ENCODE measurements at places on chromosomes 1 and 21.

GRCh38 chr21:16124378-16125138, 394.8 kb downstream of the USP25 start:
- DNase-seq: no peak

- DNase-seq: no peak
These were observed 200.6 kb upstream of the HMCN1 start for GRCh38 chr1:185533596-185533995.

DNA sequence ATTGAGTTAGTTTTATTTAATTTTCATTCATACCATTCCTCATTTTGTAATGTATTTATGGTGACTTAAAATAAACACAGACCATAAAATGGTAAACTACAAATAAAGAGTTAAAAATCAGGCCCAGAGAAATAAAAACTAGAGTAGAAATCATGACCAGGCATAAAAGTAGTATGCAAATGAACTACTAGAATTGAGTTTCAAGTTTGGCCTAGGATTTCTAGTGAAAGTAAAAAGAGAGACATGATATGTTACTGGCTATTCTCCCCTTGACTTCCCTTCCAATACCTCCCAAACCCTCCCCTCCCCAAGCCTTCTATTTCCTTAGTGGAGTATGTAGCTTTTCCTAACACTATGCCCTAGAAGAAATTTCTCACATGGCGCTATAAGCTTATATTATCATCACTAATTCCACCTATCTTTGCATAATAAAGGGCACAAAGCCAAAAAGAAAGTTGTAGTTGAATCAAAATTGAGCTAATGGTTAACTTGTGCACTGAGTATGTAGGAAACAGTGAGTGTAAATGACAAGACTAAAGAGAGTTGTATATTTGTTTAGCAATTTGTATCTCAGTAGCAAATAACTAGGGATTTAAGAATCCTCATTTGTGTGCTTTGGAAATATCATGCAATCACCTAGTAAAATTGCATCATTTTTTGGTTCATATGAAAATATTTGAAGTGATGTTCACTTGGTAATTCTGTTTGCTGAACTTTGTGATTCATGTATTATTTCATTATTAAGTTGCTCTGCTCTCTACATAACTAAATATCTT, 29.7 kb upstream of the CDC14A start:
- no peak for DNase-seq

- DNase-seq: no peak
These were observed 154.2 kb downstream of the RERE start for GRCh38 chr1:8663090-8663802.

DNA sequence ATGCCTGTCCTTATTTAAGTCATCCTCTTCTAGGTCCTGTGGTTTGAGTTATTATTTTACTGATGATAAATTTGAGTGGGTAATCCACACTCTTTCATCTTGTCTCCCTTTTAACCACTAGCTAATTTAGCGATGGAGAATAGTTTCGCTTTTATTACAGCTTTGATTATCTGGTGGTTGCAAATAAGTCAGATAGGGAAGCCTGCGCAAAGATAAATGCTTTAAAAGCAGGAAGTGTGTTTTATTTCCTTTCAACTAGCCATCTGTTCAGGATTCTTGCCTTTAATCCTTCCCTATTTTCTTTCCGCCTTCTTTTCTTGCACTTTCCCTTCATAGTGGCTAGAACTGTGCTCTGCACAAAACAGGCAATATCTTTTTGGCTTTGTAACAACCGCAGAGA, 129.0 kb downstream of the TGFB2 start:
- no peak for DNase-seq

DNA sequence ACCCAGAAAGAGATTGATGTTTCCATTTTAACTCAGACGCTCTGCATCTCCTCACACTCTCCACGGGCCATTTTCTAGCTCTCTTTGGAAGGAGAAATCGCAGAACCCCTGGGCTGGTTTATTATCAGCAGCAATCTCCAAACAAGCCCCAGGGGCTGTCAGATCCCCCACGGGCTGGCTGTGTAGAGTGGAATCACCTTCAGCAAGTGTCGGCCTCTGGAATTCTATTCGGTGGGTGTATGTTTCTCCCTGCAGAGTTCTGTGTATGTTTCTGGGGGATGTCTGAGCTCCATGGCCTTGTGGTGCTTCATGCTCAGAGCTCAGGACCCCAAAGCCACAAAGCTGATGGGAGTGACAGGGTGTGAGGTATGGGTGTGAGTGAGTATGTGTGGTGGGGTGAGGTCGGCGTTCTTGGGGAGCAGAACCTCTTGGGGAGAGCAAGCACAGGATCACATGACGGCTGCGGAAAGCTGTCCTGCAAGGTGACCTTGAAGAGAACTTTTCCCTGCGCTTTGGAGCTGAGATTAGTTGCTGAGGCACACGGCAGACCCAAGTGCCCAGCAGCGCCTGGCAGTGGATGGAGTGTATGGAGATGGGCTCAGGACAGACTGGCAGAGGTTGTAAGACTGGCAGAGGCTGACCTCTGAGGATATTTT, 489 bp downstream of the ACOT11 start:
- no peak for DNase-seq

Measured in NCI-H524 treated with DMSO at 0.1 percent for 48 hours (cell line).